Activated effector memory CD4-positive, alpha-beta T cell treated with anti-CD3 and anti-CD28 coated beads, Interleukin-2, amount 50 U/mL, for 16 hours (primary cell): ENCODE measurements at places on chromosomes 13 and 19.

GRCh38 chr19:40200341-40201099, 9.3 kb downstream of the MAP3K10 start:
- DNase-seq = no peak

DNA sequence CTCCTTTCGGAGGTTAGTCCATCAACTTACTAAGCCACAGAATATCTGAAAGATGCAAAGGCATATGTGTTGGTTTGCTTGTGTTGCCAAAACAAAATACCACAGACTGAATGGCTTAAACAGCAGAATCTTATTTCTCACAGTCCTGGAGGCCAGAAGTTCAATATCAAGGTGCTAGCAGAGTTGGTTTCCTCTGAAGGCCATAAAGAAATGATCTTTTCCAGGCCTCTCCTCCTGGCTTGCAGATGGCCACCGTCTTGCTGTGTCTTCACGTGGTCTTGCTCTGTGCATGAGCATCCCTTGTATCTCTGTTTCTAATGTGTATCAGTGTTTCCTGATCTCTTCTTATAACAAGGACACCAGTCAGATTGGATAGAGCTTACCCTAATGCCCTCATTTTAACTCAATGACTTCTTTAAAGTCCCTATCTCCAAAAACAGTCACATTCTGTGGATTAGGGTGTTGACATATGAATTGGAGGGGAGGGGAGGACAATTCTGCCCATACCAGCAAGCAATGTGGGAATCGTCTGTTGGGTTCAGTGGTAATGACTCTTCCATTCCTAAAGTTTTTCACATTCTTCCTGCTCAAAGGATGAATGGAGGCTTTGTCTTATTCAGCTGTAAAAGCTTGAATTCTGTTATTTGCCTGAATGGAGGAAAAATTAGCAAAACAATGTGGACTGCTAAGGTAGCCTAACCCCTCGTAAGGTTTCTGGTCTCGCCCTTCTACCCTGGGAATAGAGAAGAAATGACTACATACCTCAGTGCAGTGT, 715.7 kb downstream of the DIAPH3 start:
- DNase-seq = no peak

GRCh38 chr19:43798026-43798545, 4.2 kb downstream of the LYPD5 start:
- no peak for DNase-seq

GRCh38 chr13:31167490-31167889, 5.8 kb upstream of the HSPH1 start:
- DNase-seq = no peak

- no peak for DNase-seq
These were observed 156.8 kb downstream of the DNAJC3 start for GRCh38 chr13:95833719-95834118.

DNA sequence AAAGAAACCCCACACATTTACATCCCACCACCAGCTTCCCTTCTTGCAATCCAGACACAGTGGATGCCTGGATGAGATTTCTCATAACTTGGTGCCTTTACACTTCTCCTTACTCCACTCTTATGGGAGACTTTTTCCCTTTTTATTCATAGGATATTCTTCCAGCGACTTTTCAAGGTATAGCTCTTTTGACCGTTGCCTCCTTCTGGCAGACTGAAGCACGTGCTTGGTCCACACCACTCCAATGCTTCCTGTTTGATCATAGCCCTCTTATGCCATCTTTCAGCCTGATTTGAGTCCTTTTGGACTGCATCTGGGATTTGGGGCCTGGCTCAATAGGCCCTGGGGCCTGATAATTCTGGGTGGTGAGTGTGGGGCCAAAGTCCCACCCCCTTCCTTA, 87.7 kb downstream of the ERCC5 start:
- no peak for DNase-seq

DNA sequence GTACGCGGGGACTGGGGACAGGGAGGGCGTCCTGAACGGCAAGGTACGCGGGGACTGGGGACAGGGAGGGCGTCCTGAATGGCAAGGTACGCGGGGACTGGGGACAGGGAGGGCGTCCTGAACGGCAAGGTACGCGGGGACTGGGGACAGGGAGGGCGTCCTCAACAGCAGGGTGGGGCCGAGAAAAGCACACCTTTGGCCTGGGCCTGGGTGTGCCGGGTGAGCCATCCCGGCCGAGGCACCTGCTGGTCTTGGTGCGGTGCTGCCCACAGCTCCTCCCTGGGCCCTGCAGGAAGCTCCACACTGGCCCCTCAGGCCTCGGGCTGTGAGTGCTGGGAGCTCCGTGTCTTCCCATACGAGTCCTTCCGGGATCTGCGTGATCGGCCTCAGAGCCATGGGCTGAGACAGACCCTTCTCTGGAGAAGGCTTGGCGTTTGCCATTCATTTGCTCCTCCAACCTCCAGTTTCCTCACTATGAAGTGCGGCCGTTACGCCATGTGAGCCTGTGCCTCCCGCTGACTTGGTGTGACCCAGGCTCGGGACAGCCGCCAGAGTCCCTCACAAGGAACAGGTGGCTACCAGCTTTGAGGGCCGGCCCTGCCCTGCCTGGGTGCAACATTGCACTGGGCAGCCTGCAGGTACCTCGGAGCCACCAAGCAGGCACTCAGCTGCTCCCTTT, 7.8 kb upstream of the ZNF554 start:
- no peak for DNase-seq

- DNase-seq = peak; percentile 68
These were observed at the start of gene DOCK6 for GRCh38 chr19:11261971-11262839. Gene DOCK6, minus strand, starts transcription at chr19:11262524. Its CDS starts 84 bp downstream, at chr19:11262440.

DNA sequence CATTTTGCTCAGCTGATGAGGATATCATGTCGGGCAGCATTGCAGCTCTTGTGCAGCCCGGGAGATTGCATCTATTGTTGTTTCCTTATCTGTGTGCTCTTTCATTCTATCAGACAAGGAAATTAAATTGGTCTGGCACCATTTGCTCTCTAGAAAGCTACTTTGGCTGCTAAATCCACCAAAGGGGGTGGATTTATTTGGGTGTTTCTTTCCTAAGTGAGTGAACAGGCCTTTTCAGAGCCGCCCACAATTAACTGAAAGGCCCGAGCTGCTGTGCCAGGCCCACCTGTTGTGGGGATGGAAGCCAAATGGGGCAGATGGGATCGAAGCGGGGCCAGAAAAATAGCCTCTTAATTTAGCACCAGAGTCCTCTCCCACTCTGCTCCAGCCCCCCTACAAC, 99.4 kb downstream of the DNAJC15 start:
- DNase-seq = no peak

- no peak for DNase-seq
These were observed 20.9 kb upstream of the FOSB start for GRCh38 chr19:45446944-45447343.

DNA sequence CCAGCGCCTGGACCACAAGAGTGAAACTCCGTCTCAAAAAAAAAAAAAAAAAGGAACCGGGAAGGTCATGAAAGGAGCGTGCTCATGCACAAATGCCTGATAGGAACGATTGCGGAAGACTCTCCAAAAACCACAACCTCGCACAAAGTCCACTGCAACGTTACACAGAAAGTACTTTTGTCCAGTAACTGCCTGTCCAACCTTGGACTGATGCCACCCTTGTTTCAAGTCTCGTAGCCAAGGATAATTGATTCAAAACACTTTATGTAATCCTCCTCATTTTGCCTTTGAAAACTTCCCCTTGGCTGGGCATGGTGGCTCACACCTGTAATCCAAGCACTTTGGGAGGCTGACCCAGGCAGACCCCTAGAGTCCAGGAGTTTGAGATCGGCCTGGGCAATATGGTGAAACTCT, 13.7 kb downstream of the LGALS7 start:
- no peak for DNase-seq

DNA sequence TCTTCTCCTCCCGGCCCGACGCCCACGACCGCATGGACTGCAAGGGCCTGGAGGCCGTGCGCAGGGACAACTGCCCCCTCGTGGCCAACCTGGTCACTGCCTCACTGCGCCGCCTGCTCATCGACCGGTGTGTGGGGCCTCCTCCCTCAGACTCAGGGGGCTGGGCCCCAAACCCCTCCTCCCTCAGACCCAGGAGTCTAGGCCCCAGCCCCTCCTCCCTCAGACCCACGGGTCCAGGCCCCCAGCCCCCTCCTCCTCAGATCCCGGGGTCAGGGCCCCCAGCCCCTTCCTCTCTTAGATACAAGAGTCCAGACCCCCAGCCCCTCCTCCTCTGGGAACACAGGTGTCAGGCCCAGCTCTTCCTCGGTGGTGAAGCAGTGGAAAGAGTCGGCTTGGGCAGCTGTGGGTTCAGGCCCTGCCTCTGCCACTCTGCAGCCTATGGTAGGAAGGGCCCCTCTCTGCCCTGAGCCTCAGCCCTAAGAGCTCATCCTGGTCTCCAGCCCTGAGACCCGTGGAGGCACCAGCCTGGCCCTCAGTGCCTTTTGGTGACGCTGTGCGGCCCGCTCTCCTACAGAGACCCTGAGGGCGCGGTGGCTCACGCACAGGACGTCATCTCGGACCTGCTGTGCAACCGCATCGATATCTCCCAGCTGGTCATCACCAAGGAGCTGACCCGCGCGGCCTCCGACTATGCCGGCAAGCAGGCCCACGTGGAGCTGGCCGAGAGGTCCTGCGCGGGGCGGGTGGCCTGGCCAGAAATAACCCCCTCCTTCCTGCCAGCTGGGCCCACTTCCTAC, 3.7 kb upstream of the SPIB start:
- DNase-seq = peak; percentile 92

GRCh38 chr19:49809160-49809940, 3.7 kb downstream of the FUZ start:
- DNase-seq = peak; percentile 85

GRCh38 chr19:37929355-37929923, 22.4 kb downstream of the SIPA1L3 start:
- no peak for DNase-seq

DNA sequence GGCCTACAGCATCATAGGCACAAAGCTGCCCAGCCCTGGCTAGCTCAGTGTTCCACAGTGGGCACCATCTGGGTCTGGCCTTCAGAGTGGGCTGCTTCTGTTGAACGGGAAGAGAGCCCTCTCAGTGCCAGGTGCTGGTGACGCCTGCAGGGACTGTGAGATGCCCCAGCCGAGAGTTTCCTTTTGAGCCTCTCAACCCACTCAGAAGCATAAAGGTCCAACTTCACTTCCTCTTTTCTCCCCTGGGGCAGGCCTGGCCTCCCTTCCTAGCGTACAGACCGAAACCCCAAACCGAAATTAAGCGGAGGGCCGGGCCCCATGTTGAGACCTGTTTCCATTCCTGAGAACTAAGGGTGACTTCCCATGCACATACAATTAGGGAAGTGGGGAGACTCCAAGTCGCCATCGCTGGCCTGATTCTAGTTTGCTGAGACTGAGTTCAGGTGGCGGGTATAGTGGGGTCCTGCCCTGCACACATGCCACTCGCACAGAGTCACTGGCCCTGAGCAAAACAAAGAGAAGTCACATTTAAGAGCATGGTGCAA, 6.9 kb downstream of the RAB8A start:
- DNase-seq = peak; percentile 74

DNA sequence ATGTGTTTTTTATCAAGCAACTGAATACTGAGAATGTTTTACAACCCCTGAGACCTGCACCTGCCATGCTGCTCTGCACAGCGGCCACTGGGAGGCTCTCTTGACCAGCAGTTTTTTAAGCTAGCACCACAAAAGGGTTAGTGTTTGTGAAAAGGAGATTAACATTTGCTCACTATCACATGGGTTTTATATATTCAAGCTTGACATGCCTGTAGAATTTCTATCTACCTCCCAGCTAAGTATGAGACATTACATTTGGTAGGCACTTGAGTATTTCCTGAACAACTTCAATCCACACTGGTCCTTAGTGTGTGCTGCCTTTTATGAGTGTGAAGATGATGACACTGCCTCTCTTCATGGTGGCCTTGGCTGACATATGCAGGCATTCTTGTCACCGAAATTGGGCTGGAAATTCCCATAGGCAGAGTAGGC, 1238.9 kb downstream of the UQCRFS1 start:
- DNase-seq = no peak

DNA sequence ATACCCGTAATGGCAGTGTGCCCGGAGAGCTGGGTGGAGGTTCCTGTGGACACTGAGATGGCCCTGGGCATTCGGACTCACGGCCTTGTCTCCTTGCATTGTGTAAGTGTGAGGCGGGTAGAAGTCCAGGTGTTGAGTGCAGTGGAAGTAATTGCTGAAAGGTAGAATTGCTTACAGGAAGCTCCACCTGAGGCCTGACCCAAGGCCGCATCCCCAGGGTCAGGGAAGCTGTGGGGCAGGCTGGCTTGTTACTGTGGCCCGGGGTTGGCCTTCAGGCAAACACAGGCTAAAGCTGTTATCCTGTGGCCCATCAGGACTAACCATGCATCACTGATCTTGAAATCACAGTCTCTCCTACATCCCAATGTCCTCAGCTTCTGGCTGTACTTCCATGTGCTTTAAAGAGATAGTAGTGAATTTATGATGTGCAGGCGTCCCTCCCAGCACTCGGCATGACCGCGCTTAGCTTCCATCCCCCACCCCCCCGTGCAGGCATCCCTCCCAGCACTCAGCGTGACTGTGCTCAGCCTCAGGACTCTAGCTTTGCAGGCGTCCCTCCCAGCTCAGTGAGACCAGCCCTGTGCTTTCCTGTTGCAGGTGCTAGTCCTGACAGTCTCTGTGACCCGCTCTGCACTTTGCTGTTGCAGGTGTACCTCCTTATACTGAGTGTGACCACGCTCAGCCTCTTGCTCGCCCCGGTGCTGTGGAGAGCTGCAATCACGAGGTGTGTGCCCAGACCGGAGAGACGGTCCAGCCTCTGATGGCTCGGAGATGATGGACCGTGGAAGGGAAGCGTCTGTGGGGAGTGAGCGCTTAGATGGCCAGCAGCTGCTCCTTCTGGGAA, 35.6 kb upstream of the TFDP1 start:
- DNase-seq = no peak

GRCh38 chr19:55156202-55157063, 1.1 kb downstream of the TNNI3 start:
- DNase-seq = peak; percentile 73

DNA sequence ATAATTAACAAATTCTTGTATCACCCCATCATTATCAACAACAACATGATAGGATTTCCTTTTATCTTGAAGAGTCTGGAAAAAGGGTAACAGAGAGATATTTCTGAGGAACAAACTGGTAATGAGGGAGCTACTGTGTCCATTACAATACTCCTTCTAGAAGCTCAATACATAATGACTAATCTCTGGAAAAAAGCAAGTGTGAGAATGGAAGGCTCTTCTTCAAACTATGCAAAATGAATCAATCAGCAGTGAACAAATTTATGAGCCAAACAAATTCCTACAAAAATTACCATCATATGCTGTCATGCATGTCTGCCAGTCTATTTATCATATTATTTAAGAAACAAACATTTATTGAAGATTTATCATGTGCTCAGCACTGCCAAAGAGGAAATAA, 30.0 kb upstream of the USPL1 start:
- no peak for DNase-seq

DNA sequence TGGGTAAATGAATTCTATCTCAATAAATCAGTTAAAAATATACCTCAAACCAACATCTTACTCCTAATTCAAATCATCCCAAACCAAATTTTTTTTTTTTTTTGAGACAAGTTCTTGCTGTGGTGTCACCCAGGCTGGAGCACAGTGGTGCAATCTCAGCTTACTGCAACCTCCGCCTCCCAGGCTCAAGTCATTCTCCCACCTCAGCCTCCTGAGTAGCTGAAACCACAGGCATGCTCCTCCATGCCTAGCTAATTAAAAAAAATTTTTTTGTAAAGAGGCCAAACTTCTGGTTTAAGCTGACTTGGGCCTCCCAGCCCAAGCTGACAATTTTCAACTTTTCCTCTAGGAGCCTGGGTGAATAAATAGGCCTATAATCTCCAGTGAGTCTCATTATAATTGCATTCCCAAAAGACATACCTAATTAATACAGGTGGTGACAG, 22.1 kb upstream of the OLFM2 start:
- DNase-seq = no peak
